T-helper 17 cell (primary cell): ENCODE measurements at places on chromosomes 3 and 15. TPM values are rescaled to one million over a fixed set of nuclear protein-coding genes. Genes with fewer than 3 reads are reported as not detected.

- peaks cover 8% of the 10 kb centered on the region for H3K36me3 ChIP-seq
- no peaks in the 10 kb centered on the region for H3K27me3 ChIP-seq
- no peak for DNase-seq
- no peak overlapping the region for H3K27ac ChIP-seq
Observed at GRCh38 chr15:43150191-43150929, 17.0 kb downstream of the TMEM62 start.

DNA sequence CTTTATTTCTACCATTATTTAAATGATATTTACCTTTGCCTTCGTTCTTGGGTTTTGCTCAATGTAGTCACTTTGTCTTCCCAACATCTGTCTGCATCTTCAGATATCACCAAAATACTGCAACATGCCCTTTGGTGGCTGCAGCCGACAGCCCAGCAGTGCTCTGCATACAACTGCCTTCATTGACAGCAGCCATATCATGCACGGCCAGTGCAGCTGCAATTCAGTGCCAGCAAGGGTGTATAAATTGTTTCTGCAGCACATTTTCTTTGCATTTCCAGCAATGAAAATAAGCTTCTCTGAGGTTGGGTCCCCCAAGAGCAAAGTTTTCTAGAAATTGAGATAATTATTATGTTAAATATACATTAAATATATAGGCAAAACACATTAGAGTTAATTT is 6.0 kb upstream of the PLSCR5 start:
- no peaks in the 10 kb centered on the region for H3K4me1 ChIP-seq
- H3K27me3 ChIP-seq, result peaks cover 18% of the 10 kb centered on the region
- no peaks in the 10 kb centered on the region for H3K36me3 ChIP-seq
- H3K4me3 ChIP-seq, result no peak overlapping the region
- no peak overlapping the region for H3K27ac ChIP-seq

- H3K4me3 ChIP-seq, result peak overlapping the region; percentile 99
- H3K4me1 ChIP-seq, result peaks cover 32% of the 10 kb centered on the region
- H3K27ac ChIP-seq, result peak overlapping the region; percentile 99
- H3K27me3 ChIP-seq, result no peaks in the 10 kb centered on the region
- H3K36me3 ChIP-seq, result peaks cover 8% of the 10 kb centered on the region
Observed at GRCh38 chr15:69451951-69452691, 497 bp upstream of the RPLP1 start.

- H3K36me3 ChIP-seq, result peaks cover 2% of the 10 kb centered on the region
- H3K4me1 ChIP-seq, result peaks cover 23% of the 10 kb centered on the region
- no peaks in the 10 kb centered on the region for H3K27me3 ChIP-seq
- peak overlapping the region; percentile 96 for H3K4me3 ChIP-seq
- H3K27ac ChIP-seq, result peak overlapping the region; percentile 95
Observed at GRCh38 chr3:141876891-141877621, 613 bp downstream of the ATP1B3 start.

The NANOGP8 gene
- total RNA-seq, result not detected

DNA sequence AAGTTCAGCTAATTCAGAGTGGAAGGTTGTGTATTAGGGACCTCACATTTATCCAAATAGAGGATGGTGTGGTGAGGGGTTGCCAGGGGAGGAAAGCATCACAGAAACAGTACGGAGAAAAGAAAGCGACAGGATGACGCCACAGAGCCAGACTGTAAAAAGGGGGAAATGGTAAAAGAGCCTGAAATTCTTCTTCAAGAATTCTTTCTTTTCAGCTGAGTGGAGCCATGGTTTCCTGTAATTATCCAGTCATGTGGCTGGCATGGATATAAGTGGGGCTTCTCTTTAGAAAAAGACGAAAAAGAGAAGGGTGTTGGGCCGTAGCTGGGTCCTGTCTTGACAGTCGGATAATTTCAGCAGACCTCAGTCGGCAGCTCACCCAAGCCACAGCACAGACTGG is 24.5 kb upstream of the PSMD6 start:
- no peak for DNase-seq
- no peaks in the 10 kb centered on the region for H3K4me1 ChIP-seq
- peak overlapping the region; percentile 5 for H3K4me3 ChIP-seq
- peaks cover 2% of the 10 kb centered on the region for H3K36me3 ChIP-seq

The CTXN2 gene
- not detected for total RNA-seq

DNA sequence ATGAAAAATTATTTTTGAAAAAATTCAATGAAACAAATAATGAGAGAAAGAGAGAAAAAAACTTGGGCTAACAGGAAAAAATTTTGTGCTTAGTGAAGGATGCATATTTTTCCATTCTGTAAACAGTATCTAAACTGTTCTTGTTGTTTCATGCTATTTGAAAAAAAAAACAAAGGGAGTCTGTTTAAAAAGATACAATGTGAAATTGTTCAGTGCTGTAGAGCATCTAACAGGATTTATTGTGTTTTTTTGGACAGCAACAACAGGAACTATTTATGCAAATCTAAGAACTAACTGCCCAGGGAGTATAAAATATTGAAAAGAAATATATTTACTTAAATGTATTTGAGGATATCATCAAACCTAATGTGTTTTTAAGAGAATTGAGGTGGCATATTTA is 55.1 kb downstream of the PEX5L start:
- DNase-seq, result no peak
- H3K27ac ChIP-seq, result no peak overlapping the region
- H3K27me3 ChIP-seq, result peaks cover 13% of the 10 kb centered on the region
- no peak overlapping the region for H3K4me3 ChIP-seq
- H3K4me1 ChIP-seq, result no peaks in the 10 kb centered on the region
- H3K36me3 ChIP-seq, result no peaks in the 10 kb centered on the region

- no peaks in the 10 kb centered on the region for H3K36me3 ChIP-seq
- no peak overlapping the region for H3K27ac ChIP-seq
- H3K4me1 ChIP-seq, result peaks cover 3% of the 10 kb centered on the region
- no peak for DNase-seq
Observed at GRCh38 chr15:39433376-39433775, 147.5 kb upstream of the THBS1 start.

DNA sequence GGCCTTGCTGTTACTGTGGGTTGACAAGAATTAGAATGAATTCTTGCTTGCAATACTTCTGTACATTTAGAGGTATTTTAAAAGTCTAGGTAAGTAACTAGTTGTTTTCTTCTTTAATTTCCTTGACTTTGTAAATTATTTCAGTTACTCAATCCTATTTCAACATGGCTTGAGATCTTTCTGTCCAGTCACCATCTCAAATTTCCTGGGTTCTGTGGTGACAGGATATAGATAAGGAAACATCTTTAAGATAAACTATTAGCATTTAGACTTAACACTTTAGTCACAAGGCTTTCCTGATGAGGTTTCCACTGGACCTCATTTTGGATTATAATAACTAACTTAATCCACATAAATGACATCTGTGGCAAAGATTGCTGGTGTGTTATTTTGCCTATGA is 195.9 kb upstream of the DPH6 start:
- DNase-seq, result no peak
- no peaks in the 10 kb centered on the region for H3K4me1 ChIP-seq

- DNase-seq, result no peak
- H3K27me3 ChIP-seq, result no peaks in the 10 kb centered on the region
- H3K4me3 ChIP-seq, result no peak overlapping the region
- H3K4me1 ChIP-seq, result no peaks in the 10 kb centered on the region
- peaks cover 2% of the 10 kb centered on the region for H3K36me3 ChIP-seq
- H3K27ac ChIP-seq, result no peak overlapping the region
Observed at GRCh38 chr15:59668556-59668955, 11.2 kb upstream of the GTF2A2 start.

GRCh38 chr3:54696313-54696712 is 231.5 kb downstream of the LRTM1 start:
- H3K36me3 ChIP-seq, result no peaks in the 10 kb centered on the region
- no peak for DNase-seq
- no peak overlapping the region for H3K4me3 ChIP-seq
- H3K27ac ChIP-seq, result no peak overlapping the region

- peaks cover 40% of the 10 kb centered on the region for H3K4me1 ChIP-seq
- no peaks in the 10 kb centered on the region for H3K27me3 ChIP-seq
- DNase-seq, result no peak
- peak overlapping the region; percentile 95 for H3K27ac ChIP-seq
- H3K36me3 ChIP-seq, result peaks cover 8% of the 10 kb centered on the region
Observed at GRCh38 chr3:156553705-156554356, 1.1 kb downstream of the SSR3 start.

DNA sequence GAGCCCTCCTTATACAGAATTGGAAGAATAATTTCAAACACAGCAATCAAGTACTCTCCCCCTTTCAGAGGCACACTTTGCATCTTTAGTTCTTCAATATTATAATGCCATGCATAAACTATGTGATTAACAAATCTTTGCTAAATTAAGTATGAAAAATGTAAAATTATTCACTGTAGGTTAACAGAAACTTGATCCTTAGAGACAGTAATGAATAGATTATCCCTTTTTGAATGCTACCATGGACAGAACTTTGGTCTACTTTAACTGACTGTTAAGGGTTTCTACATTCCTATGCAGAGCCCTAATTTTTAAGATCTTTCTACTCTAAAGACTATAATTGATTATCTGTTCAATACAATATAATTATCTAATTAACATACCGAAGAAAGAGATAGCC is 25.7 kb upstream of the XXYLT1 start:
- no peak for DNase-seq
- no peaks in the 10 kb centered on the region for H3K27me3 ChIP-seq
- H3K27ac ChIP-seq, result no peak overlapping the region
- peaks cover 3% of the 10 kb centered on the region for H3K36me3 ChIP-seq

The CASR gene
- 1.3 TPM for total RNA-seq

The CNTN6 gene
- not detected for total RNA-seq

The IRAK2 gene
- total RNA-seq, result 4.6 TPM

GRCh38 chr3:149495581-149496125 is 21.2 kb downstream of the TM4SF4 start:
- DNase-seq, result no peak
- H3K4me3 ChIP-seq, result no peak overlapping the region
- H3K27me3 ChIP-seq, result peaks cover 35% of the 10 kb centered on the region
- peaks cover 7% of the 10 kb centered on the region for H3K4me1 ChIP-seq
- H3K36me3 ChIP-seq, result no peaks in the 10 kb centered on the region
- H3K27ac ChIP-seq, result no peak overlapping the region

GRCh38 chr15:72451224-72451623 is 22.9 kb upstream of the ARIH1 start:
- no peak overlapping the region for H3K4me3 ChIP-seq
- no peaks in the 10 kb centered on the region for H3K36me3 ChIP-seq
- peaks cover 6% of the 10 kb centered on the region for H3K27me3 ChIP-seq
- peaks cover 3% of the 10 kb centered on the region for H3K4me1 ChIP-seq

GRCh38 chr3:51099794-51100535 is 285.1 kb upstream of the MANF start:
- H3K4me3 ChIP-seq, result no peak overlapping the region
- DNase-seq, result no peak
- H3K27ac ChIP-seq, result no peak overlapping the region
- H3K27me3 ChIP-seq, result peaks cover 6% of the 10 kb centered on the region
- H3K4me1 ChIP-seq, result peaks cover 9% of the 10 kb centered on the region
- peaks cover 2% of the 10 kb centered on the region for H3K36me3 ChIP-seq

- no peaks in the 10 kb centered on the region for H3K4me1 ChIP-seq
- no peaks in the 10 kb centered on the region for H3K36me3 ChIP-seq
- H3K27me3 ChIP-seq, result peaks cover 41% of the 10 kb centered on the region
- DNase-seq, result no peak
- no peak overlapping the region for H3K4me3 ChIP-seq
Observed at GRCh38 chr3:8981296-8981695, 18.0 kb upstream of the RAD18 start.

GRCh38 chr3:193947596-193947995 is 188.4 kb upstream of the HES1 start:
- no peak overlapping the region for H3K4me3 ChIP-seq
- peaks cover 4% of the 10 kb centered on the region for H3K4me1 ChIP-seq
- H3K27me3 ChIP-seq, result peaks cover 43% of the 10 kb centered on the region
- DNase-seq, result no peak
- H3K36me3 ChIP-seq, result no peaks in the 10 kb centered on the region

- peak overlapping the region; percentile 95 for H3K4me3 ChIP-seq
- no peaks in the 10 kb centered on the region for H3K27me3 ChIP-seq
- no peak overlapping the region for H3K27ac ChIP-seq
- peaks cover 29% of the 10 kb centered on the region for H3K4me1 ChIP-seq
Observed at GRCh38 chr3:122515020-122515468, 305 bp upstream of the KPNA1 start.

GRCh38 chr15:56964182-56964581 is 45.7 kb downstream of the TCF12 start:
- peaks cover 31% of the 10 kb centered on the region for H3K4me1 ChIP-seq
- H3K27ac ChIP-seq, result peak overlapping the region; percentile 43
- H3K4me3 ChIP-seq, result no peak overlapping the region
- no peak for DNase-seq

GRCh38 chr3:60609446-60609845 is 641.8 kb downstream of the FHIT start:
- H3K4me3 ChIP-seq, result no peak overlapping the region
- H3K36me3 ChIP-seq, result no peaks in the 10 kb centered on the region
- no peaks in the 10 kb centered on the region for H3K27me3 ChIP-seq
- no peaks in the 10 kb centered on the region for H3K4me1 ChIP-seq
- DNase-seq, result no peak

DNA sequence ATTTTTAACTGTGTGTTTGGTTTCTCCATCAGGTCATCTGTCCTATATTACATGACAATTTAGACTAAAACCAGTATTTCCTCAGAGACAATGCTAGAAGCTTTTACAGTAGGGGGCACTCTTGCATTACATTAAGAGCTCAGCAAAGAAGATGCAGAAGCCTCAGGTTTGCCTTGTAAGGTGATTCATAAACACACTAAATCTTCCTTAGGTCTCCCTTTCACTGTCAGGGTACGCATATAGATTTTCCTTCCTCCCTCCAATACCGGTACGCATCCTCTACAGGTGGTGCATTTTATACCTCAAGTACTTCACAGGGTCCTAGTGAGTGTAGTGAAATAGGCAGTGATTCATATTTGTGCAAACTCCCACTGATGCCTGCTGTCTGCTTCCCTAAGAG is 46.5 kb downstream of the CD86 start:
- DNase-seq, result no peak
- peak overlapping the region; percentile 87 for H3K27ac ChIP-seq
- no peaks in the 10 kb centered on the region for H3K36me3 ChIP-seq
- H3K4me3 ChIP-seq, result no peak overlapping the region

DNA sequence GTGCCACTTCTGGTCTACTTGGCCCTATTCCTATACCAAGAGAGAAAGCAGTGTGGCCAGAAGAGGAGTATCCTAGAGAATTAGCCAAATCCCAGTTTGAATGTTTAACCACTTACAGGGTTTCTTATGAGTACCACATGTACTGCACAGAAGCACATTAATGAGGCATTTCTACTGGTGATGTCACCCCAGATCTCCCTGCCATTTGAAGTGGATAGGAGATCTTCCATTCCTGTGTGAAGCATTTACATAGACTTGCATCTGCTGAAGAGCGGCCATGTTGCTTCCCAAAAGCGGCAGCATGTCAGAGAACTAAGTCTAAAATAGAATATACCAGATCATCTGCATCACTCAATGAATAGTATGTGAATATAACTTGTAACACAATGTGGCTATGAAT is 108.4 kb upstream of the TUSC7 start:
- H3K27me3 ChIP-seq, result no peaks in the 10 kb centered on the region
- DNase-seq, result no peak
- H3K4me3 ChIP-seq, result no peak overlapping the region
- no peaks in the 10 kb centered on the region for H3K4me1 ChIP-seq

DNA sequence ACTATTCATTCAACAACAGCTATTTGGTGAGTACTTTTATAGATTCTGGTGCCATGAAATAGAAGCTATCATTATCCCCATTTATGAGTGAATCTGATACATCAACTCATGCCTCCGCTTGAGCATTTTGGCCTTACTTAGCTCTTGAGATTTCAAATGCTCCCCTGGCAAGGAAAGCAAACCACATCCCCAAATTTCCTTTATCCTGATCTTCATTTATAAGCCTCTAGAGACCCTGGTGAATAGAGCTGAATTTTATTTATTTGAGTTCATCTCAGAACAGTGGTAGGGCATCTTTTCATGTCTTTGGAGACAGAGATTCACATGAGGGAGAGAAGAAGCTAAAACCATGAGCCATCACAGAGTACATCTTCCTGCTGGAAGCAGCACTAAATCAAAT is 317.2 kb downstream of the SLC9A9 start:
- peaks cover 4% of the 10 kb centered on the region for H3K36me3 ChIP-seq
- no peak overlapping the region for H3K4me3 ChIP-seq
- no peak overlapping the region for H3K27ac ChIP-seq
- DNase-seq, result no peak
- no peaks in the 10 kb centered on the region for H3K27me3 ChIP-seq
